ENCODE measurements at places on chromosomes 5 and 9.

- no peak for DNase-seq
Observed at GRCh38 chr9:95043826-95044225, 273.7 kb downstream of the FANCC start.

- DNase-seq: no peak
Observed at GRCh38 chr9:28628031-28628430, 1054.8 kb upstream of the C9orf72 start.

DNA sequence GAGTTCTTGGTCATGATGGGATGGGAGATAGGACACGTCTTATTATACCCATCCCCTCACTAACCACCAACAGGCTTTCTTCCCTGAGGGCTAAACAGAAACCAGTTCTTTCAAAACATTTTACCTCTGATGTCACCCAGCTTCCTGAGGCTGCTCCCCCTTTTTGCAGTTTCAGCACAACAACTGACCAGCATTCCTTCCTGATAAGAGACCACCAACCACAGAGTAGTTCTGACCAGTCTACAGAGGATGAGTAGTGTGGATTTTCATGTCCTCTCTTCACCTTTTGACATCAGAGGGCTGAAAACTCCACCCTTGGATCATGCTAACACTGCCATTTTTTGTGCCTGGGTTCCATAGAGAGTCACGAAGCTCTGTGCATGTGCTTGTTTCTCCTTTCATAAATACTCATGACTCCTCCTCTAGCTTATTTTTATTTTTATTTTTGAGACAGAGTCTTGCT lies 82.6 kb downstream of the OSTF1 start:
- DNase-seq: no peak

DNA sequence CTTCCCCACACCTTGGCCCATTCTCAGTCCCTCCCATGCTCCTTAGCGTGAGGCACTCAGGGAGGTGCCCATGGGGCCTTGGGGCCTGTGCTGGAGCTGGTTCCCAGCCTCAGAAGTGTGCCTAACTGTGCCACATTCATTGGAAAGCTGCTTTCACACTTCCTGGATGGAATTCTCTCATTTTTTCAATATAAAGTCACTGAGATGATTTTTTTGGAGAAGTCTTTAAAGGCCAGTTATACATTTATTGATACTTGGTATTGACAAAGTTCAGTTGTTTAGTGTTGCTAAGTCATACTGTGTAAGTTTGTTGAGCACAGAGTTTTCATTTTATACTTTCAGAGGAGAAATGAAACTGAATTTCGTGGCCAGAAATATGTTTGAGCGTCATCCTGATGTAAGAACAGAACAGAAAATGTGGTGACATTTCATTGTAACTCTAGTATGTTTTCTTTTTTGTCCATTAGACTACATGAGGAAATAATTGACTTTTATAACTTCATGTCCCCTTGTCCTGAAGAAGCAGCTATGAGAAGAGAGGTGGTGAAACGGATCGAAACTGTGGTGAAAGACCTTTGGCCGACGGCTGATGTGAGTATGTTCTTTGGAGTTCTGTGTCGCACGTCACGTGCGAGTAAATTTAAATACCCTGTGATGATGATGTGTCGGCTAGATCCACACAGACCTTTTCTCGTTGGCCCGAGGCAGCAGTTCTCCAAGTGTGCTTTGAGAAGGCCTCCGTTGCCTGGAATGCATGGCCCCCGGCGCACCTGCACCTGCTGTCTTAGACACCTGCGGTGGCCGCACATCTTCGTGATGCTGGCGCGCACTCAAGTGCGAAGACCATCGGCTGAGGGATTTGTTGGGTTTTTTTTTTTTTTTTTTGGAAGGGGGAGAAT lies 24.1 kb downstream of the TENT4A start:
- no peak for DNase-seq

DNA sequence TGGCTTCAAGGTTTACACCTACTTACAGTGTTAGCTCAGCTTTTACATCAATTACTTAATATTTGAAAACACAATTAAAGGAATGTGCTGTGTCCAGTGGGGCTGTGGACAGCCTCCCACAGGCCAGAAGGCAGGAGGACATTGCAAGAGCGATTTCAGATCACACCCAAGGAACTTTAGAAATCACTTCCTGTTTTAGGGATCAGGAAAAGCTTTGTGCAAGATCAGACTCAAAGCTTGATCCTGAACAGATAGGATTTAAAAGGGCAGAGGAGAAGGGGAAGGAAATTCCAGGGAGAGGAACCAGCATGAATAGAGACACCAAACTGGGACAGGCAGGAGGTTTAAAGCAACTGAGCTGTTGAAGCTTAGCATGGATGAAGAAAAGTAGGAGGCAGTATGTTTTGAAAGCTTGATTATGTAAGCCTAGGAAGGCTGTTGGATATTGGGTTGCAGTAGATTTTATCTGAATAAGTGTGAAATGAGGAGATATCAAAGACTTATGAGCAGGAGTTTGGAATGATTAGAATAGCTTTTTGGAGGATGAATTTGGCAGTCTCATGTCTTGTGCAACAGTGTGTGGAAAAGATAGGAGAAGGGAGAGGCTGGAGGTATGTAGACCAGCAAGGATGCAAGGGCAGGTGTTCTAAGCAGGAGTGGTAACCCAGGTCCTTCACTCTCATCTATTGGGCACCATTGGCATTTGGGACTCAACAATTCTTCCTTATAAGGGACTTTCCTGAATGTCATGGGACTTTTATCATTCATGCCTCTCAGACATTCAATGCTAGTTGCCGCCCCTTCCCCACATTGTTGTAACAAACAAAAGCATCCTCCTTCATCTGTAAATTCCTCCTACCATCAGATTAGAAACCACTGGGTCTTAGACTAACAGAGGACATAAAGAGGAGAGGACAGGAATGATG lies 123.5 kb downstream of the TARS1 start:
- no peak for DNase-seq
